AG04449 (cell line): ENCODE measurements at places on chromosomes 3 and 15.
A peak's percentile ranks its signal among the peaks of the same experiment; 100 is the strongest.

DNA sequence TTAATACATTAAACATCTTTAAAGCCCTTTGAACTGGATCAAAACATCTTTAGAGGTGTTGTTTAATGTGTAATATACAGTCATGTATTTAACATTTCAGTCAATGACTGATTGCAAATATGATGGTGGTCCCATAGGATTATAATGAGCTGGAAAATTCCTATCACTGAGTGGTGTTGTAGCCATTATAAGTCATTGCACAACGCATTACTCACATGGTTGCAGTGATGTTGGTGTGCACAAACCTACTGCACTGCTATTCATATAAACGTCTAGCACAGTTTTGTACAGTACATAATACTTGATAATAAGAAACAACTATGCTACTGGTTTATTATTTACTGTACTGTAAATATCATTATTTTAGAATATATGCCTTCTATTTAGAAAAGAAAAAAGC is 75.6 kb downstream of the DTWD1 start:
- no peak for DNase-seq

- no peak for DNase-seq
Observed at GRCh38 chr15:42741710-42742109, 4.8 kb upstream of the CDAN1 start.

- DNase-seq: no peak
Observed at GRCh38 chr3:39383045-39383880, at the start of gene SLC25A38. Gene SLC25A38 (plus strand): TSS chr3:39383370. CDS start chr3:39383725, 355 bp downstream.

DNA sequence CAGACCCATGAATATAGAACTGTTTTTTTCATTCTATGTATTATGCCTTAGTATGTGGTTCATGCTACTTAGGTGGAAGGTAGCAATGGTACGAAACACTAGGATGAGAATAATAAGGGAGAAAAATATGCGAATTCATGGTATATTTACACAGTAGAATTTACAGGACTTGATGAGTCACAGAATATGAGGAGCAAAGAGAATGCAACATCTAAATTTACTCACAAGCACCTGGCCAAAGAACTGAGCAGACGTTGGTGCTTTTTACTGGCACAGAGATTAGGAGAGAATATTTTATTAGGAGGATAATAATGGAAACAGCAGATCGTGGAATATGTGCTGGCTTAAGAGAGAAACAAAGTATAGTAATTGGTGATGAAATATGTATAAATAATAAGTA is 785.4 kb upstream of the ROBO1 start:
- DNase-seq: no peak

DNA sequence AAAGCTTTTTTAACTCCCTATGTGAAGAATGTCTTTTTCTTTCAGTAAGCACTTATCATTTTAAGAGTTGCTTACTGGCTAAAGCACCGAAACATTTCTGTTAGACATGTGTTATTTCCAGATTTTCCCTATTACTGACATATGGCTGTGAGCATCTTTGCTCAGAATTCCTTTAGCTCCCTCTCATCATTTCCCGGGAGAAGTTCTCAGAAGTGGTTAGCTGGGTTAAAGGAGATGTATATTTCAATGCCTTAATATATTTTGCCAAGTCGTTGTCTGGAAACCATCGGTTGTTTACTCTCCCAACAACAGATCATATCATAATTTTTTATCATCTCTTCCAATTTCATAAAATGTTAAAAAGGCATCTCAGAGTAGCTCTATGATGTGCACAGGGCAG is 396.5 kb downstream of the OCA2 start:
- no peak for DNase-seq

DNA sequence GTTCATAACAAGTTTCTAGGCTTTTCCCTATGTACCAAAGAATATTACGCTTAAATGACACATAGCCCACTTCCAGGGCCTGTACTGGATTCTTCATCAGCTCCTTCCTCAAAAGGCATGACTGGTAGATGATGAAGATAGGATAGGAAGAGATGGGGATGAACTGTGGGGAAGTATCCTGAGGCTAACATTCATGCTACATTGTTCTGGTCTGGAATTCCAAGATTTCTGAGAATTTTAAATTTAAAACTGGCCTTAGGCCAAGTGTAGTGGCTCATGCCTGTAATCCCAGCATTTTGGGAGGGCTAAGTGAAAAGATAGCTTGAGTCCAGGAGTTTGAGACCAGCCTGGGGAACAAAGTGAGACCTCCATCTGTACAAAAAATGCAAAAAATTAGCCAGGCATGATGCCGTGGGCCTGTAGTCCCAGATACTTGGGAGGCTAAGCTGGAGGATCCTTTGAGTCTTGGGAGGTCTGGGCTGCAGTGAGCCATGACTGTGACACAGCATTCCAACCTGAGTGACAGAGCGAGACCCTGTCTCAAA is 160.1 kb upstream of the PLAAT1 start:
- no peak for DNase-seq

GRCh38 chr3:73503781-73504180 is 121.0 kb downstream of the PDZRN3 start:
- DNase-seq: no peak

DNA sequence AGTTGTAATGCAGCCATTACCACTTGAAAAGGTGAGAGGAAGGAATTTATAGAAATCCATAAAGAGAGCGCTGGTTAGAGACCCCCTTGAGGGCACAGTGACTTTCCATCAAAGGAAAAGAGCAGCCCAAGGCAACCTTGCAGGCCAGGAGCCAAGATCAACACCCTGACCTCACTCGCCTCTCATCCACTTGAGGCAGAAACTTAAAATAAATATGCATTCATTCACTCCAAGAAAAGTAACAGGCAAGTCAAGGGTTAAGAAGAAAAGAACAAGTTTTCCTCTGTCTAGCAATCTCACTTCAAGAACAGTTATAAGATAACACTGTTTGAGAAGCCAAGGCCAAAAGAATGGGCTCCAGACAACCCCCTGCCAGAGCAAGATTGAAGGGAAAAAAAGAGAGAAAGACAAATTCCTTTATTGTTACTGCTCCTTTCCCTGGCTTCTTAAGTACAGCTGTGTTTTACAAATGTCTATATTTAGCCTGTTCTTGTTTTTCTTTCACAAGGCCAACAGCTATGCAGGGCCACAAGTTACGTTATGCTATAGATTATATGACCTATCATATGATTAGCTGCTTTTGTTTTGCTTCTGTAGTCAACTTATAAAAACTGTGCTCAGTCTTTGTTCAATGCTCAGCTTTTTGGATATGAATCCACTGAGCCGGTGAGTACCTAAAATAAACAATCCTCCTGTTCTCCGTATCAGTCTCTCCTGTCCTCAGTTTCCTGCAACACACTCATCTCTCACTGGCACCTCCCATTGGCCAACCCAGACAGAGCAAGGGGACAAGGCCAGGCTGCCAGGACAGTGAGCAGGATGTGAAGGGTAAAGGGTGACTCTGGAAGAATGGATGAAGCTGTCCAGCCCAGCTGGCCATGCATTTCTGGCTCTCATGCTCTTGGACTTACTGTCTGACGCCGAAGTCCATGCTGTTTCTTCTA is 15.8 kb upstream of the SSUH2 start:
- peak; percentile 70 for DNase-seq

DNA sequence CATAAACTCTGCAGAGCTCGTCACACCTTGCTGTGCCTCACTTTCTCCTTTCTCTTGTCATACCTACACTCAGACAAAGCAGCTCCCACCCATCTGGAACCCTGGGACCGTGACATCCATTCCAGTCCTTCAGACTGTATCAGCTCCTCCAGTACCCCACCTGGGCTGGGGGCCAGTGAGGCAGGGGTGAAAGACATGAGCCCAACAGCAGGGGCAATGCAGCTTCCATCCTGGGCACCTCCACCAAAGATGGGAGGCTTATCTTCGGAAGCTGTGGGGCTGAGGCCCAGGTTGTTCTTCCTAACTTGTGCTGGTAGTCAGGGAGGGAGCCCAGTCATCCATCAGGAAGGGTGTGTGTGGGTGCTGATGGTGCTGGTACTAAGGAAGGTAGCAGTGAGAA is 109.2 kb downstream of the EEFSEC start:
- no peak for DNase-seq

- DNase-seq: no peak
Observed at GRCh38 chr3:126370606-126371005, 13.4 kb upstream of the KLF15 start.

GRCh38 chr3:98778852-98779413 is 15.8 kb downstream of the ST3GAL6 start:
- DNase-seq: peak; percentile 89

DNA sequence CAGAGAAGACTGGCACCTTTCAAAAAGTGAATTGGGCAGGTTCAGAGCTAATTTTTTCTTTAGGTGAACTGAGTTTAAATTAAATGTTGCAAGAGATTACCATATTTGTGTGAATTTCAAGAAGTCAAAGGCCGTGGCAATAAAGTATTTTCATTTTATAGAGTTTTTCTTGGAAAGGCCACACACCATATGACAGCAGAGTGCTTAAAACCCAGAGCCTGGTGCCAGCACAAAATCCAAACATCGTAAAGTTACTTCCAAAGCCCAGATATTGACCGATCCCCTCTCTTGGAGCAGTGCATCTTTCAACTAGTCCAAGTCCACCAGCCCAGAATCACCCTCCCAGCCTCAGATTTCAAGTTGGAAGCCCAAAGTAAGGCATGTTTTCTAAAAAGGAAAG is 164.5 kb downstream of the VGLL4 start:
- no peak for DNase-seq

DNA sequence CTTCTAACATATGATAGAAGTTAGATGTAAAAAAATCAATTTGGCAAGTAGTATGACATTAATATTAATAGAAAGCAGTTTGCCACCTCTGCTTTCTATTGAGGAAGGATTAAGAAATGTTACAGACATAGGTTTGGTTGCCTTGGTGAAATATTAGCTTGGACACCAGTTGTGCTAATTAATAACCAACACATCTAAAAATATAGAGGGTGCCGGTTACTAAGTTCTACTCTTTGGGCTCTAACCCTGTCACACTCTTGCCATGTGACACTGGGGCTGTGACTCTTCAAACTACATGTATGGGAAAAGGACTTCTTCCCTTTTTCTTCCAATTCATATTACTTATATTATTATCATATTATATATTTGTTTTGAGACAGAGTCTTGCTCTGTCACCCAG is 64.4 kb downstream of the TRIM71 start:
- DNase-seq: no peak

GRCh38 chr3:454986-455385 is 258.4 kb downstream of the CHL1 start:
- DNase-seq: no peak

GRCh38 chr15:35078221-35078915 is 6.7 kb downstream of the NANOGP8 start:
- DNase-seq: peak; percentile 14

DNA sequence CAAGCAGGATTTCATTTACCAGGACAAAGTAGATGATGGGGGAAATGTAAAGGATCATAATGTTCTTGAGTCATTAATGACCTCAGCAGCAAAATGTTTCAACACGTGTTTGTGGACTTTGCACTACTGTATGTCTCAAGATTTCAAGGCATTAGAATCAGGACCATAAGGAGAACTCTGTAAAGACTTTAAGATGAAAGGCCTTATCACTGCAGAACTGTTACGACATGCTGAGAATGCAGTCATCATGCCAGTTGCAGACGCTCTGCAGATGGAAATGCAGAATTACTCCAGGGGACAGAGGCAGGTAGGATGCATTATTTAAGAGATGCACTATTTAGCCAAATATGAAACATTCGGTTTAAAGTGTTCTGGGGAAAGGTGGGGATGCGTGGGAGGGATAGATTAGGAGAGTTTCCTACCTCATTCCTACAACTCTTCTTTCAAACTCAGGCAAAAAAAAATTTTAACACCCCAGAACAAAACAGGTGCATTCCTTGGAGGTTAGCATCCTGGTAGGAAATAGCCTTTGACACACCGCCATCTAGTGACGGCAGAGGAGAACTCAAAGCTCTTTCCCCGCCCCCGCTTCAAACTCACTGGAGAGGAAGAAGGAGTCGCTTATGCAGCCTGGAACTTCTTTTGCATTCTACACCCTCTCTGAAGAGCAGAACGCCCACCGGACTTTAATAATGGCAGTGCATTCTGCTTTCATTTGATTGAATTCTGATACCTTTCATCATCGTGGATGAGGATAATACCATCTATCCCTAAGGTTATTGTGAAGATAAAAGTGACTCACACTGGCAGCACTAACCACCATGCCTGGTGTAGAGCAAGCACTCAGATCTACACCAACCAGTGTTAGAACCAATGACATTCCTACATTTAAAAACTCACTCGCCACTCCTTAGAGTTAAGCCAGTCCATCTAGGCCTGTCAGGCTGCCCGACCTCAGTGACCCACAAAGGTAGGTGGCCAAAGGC is 43.1 kb upstream of the TOPAZ1 start:
- peak; percentile 12 for DNase-seq

GRCh38 chr3:139295040-139295439 is 48.8 kb upstream of the MRPS22 start:
- no peak for DNase-seq

DNA sequence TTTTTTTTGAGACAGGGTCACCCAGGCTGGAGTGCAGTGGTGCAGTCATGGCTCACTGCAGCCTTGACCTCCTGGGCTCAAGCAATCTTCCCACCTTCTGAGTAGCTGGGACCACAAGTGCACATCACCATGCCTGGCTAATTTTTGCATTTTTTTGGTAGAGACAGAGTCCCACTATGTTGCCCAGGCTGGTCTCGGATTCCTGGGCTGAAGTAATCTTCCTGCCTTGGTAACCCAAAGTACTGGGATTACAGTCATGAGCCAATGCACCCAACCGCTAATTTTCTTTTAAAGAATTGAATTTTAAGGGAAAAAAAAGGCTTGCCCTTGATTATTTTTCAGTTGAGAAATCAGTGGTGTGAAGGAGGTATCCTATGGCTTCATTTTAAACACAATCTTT is 334.0 kb downstream of the SOX2 start:
- no peak for DNase-seq

DNA sequence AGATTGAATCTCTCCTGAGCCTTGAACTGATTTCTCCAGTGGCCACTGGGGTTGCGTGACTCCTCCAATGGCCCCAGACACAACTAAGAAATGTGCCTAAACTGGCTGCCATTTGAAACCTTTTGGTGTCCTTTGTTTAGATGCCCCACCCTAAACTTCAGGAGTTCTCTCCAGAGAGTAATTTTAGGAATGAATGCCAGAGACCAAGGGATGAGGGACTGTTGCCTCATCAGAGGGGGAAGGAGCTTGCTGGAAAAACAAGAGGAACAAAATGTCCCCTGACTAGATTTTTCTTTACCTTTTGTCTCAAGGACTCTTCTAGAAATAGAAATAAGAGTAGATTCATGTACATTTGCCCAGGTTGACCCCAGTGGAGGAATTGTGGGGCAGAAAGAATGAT is 8.1 kb upstream of the ADPRH start:
- DNase-seq: no peak

DNA sequence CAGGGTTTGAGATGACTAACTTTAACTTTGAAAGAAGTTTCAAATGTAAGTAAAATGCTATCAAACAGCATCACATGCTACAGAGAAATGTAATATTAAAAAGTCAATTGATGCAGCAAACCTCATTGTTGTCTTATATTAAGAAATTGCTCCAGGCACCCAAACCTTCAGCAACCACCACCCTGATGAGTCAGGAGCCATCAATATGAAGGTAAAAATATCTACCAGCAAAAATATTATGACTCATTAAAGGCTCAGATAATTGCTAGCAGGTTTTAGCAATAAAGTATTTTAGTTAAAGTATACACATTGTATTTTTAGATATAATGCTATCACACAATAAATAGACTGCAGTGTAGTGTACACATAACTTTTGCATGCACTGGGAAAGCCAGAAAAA is 746.3 kb downstream of the ZPLD1 start:
- no peak for DNase-seq
